ENCODE measurements at places on chromosomes 13 and 19.
A peak's percentile ranks its signal among the peaks of the same experiment; 100 is the strongest.

- DNase-seq: no peak
These were observed 291.3 kb downstream of the MTUS2 start for GRCh38 chr13:29111446-29111845.

GRCh38 chr13:93948162-93948922 is 531.1 kb downstream of the DCT start:
- no peak for DNase-seq

DNA sequence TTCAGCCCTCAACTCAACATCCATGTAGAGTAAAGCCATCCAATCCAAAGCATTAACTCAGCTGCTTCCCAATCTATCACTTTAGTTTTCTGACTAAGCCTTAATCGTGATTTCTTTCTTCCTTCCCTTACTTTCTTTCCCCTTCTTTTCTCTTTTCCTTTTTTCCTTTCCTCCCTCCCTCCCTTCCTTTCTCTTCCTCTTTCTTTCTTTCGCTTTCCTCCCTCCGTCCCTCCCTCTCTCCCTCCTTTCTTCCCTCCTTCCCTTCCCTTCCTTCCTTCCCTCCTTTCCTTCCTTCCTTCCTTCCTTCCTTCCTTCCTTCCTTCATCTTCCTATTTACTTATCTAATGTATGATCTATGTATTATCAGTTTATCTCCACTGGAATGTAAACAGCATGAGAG is 71.2 kb downstream of the ERCC5 start:
- DNase-seq: no peak

GRCh38 chr19:32971012-32971595 is 654 bp downstream of the CEP89 start:
- no peak for DNase-seq

- DNase-seq: peak; percentile 16
These were observed 20.4 kb downstream of the LMTK3 start for GRCh38 chr19:48490981-48491792.

DNA sequence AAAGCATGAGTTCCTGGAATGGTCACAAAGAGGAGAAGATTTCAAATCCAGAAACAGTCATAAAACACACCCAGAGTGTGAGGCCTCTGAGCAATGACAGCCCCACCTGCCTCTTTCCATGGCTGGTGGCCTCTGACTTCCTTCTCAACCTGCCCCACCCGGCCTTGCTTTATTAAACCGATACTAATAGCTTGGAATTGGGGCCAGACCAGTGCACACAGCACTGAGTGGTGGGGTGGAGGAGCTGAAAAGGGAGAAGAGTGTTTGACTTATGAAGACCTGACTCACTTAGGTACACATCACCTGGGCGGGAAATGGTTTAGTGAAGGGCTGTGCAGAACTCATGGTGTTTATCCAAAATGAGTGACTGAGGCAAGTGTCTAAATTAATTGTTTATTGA is 20.7 kb upstream of the CEACAM6 start:
- DNase-seq: no peak

GRCh38 chr13:76293346-76293745 is 592.9 kb downstream of the KCTD12 start:
- no peak for DNase-seq

DNA sequence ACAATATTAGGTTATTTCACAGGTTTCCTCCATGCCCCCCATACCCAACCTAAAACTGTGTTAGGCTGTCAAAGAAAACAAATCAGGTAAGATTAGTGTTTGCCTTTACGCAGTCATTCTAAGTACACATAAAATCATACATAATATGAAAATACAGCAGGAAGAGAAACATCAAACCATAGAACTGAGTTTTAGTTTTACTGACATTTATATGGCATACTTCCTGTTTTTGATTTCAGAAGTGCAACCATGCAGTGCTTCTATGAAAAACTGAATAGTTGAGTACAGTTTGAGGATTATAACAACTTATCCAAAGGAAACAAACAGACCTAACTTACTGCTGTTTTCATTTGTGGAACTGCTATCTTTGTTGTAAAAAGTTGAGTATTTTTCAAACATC is 91.3 kb downstream of the KCNRG start:
- DNase-seq: no peak

- no peak for DNase-seq
These were observed 42.9 kb upstream of the PCDH9 start for GRCh38 chr13:67273001-67273400.

- no peak for DNase-seq
These were observed 80.3 kb upstream of the FRY start for GRCh38 chr13:31951215-31951678.

GRCh38 chr19:35845215-35846037 is 6.9 kb downstream of the NPHS1 start:
- DNase-seq: no peak

DNA sequence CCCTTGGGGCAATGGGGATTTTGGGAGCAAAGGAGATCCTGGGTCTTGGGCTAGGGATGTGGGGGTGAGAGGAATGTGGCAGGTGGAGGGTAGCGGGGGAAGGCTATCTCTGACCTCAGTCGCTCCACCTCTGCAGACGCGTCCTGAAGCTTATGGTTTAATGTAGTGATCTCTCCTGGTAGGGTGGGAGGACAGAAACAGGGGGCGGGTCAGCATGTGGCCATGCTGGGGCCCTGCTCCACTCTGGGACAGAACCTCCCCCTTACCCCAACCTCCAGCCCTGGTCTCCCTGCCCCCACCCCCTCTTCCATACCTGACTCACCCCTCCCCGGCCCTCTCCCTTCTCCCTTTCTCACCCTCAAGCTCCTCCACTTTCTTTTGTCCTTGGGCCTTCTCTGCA is 1.4 kb downstream of the BST2 start:
- DNase-seq: no peak

GRCh38 chr13:27352698-27353097 is 71.7 kb upstream of the GTF3A start:
- no peak for DNase-seq

DNA sequence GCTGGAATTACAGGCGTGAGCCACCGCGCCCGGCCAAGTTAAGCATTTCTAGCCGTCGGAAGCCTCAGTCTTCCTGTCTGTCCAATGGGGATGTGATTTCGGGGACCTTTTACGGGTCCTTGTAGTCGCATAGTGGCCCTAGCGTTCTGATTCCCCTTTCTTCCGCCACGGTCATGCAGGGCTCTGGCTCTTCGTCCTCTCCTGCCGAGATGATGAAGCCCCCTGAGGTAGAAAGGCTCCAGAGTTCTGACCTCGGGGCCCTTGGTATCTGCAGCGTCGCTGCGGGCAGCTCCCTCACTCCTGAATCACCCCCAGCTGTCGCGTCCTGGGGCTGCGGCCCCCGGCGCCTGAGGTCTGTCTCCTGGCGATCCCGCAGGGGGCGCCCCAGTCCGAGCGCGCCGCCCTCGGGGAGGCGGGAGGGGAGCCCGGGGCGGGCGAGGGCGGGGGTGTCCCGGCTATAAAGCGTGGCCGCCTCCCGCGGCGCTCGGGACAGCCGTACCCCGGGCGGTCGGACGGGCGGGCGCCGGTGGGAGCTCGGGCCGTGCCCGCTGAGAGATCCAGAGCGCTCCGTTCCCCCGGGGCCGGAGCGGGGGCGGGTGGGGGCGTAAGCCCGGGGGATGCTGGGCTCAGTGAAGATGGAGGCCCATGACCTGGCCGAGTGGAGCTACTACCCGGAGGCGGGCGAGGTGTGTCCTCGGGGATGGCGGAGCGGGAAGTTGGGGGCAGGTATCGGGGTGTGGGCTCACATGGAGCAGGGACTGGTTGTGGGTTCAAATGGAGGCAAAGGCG is at the start of gene FOXA3:
Gene FOXA3, plus strand, starts transcription at position 487 of the 789 bp plus-strand sequence. Its CDS starts 131 bp downstream, at position 618.
- DNase-seq: peak; percentile 21

DNA sequence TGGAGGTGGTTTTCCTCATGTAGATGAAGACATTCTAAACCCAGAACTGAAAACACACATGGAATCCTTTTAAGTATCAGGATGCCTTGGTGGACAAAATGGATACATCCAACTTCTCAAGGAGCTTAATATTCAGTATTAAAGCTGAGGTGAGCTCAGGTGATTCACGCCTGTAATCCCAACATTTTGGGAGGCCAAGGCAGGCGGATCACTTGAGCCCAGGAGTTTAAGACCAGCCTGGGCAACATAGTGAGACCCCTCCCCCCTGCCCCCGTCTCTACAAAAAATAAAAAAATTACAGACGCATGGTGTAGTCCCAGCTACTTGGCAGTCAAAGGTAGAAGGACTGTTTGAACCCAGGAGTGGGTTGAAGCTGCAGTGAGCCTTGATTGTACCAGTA is 28.8 kb downstream of the DPRX start:
- DNase-seq: no peak

- DNase-seq: no peak
These were observed 2.3 kb upstream of the C19orf84 start for GRCh38 chr19:51392701-51393100.

DNA sequence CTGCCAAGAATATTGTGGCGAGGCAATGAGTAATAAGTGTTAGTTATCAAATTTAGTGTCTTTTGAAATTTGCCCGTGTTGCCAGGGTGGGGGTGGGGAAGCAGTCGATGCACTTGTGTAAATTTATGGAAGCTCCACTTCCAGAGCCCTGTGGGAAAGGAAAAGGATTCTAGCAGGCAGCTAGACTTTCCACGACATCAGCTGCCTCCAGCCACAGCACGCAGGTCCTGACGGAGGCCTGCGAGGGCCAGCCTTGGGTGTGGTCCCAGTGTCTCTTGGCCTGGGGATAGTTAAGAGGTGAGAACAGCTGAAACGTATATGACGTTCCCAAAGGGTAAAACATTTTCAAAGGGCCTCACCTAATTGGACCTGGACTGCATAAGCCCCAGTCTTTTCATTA is 433.0 kb downstream of the TSHZ3 start:
- DNase-seq: no peak

DNA sequence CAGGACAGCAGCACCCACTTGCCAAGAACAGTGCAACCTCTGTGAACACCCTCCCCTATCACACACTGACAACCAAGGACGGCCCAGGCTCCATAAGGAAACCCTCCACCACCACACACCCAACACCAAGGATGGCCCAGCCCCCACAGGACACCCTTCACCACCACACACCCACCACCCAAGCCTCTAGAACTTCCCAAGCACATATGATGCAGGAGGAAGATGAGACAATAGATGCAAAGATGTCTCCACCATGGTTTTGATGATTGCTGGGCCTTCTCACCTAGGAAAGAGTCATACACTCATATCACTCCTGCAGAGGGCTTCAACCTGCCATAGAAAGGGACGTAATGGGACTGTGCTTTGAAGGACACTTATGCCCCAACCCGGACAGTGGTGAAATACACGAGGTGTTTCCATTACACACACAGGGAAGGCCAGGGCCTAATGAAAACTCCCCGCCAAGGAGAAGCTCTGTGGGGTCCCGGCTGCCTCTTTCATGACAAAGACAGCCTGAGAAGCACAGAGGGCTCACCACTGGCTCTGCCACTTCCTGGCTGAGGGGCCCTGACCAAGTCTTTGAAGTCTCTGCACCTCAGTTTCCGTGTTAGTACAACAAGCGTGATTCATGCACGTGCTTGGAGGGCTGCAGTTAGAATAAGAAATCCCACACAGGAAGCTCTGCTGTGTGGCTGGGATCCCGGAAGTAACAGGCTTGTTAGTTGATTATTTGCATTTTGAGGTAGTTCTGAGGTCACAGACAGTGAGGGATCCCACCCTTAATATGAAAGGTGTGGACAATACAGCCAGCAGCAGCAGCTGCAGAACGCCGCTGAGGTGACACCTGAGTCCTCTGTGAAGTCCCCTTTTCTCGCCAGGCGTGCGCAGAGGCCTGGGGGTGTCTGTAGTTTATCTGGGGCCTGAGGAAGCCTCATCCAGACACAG is 61.9 kb upstream of the ATP12A start:
- DNase-seq: peak; percentile 4

GRCh38 chr13:110560601-110561343 is 750 bp downstream of the RAB20 start:
- DNase-seq: no peak

- DNase-seq: no peak
These were observed 42.4 kb upstream of the RFC3 start for GRCh38 chr13:33775339-33776108.

DNA sequence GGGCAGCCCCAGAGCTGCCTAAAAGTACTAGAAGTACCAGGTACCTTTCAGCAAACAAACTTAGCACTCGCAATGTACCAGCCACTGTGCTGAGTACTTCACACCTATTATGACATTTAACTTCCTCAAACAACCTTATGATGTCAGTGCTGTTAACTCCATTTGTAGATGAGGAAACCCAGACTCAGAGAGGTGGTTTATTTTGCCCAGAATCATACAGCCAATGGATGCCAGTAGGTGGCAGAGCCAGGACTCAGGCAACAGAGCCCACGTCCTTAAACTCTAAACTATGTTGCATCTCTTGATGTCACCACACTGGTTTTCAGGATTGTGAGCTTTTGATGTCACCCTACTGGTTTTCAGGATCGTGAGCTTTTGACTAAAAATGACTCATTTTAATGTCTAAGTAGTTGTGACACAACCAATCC is 78.9 kb downstream of the FLT1 start:
- no peak for DNase-seq

- no peak for DNase-seq
These were observed 160.1 kb downstream of the COG6 start for GRCh38 chr13:39815345-39816111.

- no peak for DNase-seq
These were observed 51.6 kb downstream of the SACS start for GRCh38 chr13:23381866-23382265.

DNA sequence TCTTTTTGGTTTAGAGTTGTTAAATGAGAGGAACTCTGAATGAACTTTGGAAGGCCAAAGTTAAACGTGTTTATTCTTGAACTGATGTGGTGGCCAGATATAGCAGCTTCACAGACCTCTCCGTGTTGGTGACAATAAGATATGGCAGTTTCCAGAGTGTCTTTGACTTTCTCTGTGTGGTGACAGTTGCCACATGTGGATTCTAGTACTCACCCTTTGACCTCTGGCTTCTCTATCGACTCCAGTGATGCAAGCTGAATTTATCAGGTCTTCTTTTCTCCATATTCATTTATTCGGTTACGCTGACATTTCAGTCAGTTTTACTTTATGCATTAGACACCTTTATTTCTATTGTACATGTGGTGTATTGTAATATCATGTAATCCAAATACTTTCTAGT is 1469.5 kb downstream of the SLITRK1 start:
- DNase-seq: no peak

DNA sequence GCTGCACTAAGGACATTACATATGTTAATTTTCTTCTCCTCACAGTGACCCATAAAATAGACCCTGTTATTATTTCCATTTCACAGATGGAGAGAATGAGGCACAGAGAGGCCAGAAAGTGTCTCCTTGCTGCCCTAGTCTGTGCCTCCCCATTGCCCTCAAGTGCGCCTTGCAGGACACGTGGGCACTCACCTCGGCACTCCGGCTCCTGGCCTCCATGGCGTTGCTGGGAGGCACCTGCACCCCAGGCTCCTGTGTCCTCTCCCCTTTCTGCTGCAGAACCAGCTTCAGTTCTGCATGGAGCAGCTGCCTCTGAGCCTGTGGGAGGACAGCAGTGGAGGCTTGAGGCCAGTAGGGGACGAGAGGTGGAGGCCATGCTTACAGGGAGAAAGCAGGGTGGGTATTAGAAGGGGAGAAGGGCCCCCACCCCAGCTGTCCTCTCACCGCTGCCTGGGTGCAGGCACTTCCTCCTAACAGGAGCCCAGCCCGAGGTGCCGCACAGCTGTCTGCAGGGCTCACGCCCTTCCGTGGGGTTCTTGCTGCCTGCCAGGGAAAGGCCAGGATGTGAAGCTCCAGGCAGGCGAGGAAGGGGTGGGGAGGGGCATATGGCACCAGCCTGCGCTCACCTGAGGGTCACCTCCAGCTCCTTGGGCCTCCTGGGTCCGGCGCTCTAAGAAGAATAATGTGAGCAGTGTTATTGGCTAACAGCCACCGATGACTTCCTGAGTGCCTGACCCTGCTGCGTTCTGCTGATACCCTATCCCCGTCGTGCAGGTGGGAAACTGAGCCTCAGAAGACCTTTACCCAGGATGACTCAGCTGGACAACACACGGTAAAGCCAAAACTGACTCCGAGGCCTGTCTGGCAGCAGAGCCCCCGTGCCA is 5.2 kb downstream of the PRX start:
- no peak for DNase-seq
